ENCODE measurements at places on chromosomes 7 and 10.
A peak's percentile ranks its signal among the peaks of the same experiment; 100 is the strongest.

DNA sequence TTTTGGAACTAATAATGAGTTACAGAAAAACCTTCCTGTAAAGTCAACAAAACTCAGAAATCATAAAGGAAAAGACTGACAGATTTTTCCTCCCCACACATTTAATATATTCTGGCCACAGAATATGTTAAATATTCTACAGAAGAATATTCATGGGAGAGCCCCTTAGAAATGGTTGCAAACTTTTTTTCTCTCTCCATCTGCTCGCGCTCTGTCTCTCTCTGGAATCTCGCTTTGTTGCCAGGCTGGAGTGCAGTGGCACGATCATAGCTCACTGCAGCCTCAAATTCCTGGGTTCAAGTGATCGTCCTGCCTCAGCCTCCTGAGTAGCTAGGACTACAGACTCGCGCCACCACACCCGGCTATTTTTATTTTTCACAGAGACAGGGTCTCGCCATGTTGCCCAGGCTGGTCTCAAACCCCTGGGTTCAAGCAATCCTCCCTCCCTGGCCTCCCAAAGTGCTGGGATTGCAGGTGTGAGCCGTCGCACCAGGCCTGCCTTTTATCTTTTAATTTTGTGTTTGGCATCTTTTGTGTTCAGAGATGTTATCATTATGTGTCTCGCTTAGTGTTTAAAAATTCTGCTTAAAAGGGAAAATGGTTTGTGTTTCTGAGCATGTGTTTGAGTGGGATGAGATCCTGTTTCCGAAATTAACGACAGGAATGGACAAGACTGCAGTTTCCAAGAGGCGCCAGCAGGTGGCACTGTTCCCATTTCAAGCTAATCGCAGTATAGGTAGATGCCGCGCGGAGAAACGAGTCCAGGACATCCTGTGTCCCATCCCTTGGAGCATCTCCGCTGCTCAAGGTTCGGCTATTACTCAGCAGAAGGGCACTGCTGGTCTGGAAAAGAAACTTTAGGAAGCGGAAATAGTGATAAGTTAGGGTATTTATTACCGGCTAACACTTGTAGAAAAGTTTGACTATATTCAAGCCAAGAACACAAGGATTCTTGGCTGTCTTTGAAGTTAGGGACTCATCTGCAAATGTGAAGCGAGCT lies 23.1 kb upstream of the ST7 start:
- no peak overlapping the region for H3K27ac ChIP-seq
- no peaks in the 10 kb centered on the region for H3K36me3 ChIP-seq
- no peak overlapping the region for H3K4me3 ChIP-seq
- DNase-seq = peak; percentile 54
- no peaks in the 10 kb centered on the region for H3K27me3 ChIP-seq
- no peaks in the 10 kb centered on the region for H3K4me1 ChIP-seq

DNA sequence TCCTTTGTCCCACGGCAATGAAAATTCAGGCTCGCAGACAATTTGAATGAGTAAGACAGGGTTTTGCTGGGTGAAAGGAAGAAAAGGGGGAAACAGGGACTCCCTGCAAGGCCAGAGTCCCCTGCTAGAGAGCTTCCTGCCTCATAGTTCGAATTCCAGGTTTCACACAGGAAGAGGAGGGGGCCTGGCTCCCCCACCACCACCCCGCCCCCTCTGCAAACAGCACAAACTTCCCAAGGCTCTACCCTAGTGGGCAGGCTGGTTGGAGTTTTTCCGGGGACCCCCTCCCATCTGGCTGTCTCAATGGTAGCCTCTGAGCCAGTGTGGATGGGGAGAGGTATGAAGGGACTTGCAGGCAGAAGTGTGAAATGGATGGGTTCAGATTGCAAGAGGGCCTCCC lies 57.4 kb upstream of the NEBL start:
- H3K27ac ChIP-seq = no peak overlapping the region
- no peaks in the 10 kb centered on the region for H3K27me3 ChIP-seq
- no peaks in the 10 kb centered on the region for H3K4me1 ChIP-seq
- no peak overlapping the region for H3K4me3 ChIP-seq

GRCh38 chr10:89242840-89243568 lies 8.6 kb downstream of the LIPA start:
- H3K27ac ChIP-seq = no peak overlapping the region
- no peak overlapping the region for H3K4me3 ChIP-seq

DNA sequence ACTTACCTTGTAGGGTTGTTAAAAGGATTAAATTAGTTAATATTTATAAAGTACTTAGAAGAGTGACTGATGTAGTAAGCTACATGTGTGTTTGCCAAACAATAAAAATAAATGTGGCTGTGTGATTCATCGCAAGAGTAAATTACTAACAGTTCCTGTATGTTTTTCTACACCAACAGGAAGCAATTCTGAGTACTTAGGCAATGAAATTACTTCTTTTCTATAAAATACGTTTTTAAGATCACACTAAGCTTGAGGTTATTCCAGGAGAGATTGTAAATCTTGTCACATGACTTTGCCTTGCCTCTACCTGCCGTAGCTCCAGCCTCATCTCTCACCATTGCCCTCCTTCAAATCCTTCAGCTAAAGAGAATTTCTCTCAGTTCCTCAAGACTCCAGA lies 18.1 kb upstream of the GSTK1 start:
- peak; percentile 17 for DNase-seq
- no peaks in the 10 kb centered on the region for H3K36me3 ChIP-seq
- H3K27me3 ChIP-seq = no peaks in the 10 kb centered on the region
- no peak overlapping the region for H3K27ac ChIP-seq

DNA sequence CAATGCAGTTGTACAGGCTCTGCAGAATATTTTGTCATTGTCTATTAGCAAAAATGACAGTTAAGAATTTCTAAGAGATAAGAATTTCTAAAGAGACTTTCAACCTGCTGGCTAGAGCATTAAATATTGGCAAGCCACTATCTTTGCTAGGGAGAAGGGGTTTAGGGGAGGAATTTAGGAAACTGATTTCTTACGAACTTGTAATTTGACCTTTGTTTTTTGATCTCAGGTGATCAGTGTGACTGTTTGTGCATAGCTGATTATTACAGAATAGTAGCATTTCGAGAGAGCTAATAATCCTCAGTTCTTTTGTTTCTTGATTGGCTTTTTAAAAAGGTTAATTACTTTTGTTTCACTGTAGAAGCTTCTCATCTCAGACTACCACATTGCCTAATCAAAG lies 68.1 kb downstream of the ST7 start:
- H3K36me3 ChIP-seq = no peaks in the 10 kb centered on the region
- H3K4me3 ChIP-seq = no peak overlapping the region
- no peaks in the 10 kb centered on the region for H3K4me1 ChIP-seq
- H3K27me3 ChIP-seq = no peaks in the 10 kb centered on the region
- DNase-seq = no peak

- H3K4me3 ChIP-seq = no peak overlapping the region
- no peak overlapping the region for H3K27ac ChIP-seq
- no peak for DNase-seq
- no peaks in the 10 kb centered on the region for H3K36me3 ChIP-seq
Measured at GRCh38 chr10:56586461-56586891, 225.4 kb upstream of the ZWINT start.

GRCh38 chr10:53403688-53404087 lies 631.1 kb upstream of the MBL2 start:
- no peaks in the 10 kb centered on the region for H3K4me1 ChIP-seq
- H3K27ac ChIP-seq = no peak overlapping the region
- no peaks in the 10 kb centered on the region for H3K27me3 ChIP-seq
- peak; percentile 17 for DNase-seq
- H3K36me3 ChIP-seq = no peaks in the 10 kb centered on the region

- no peak for DNase-seq
- no peak overlapping the region for H3K27ac ChIP-seq
- no peaks in the 10 kb centered on the region for H3K4me1 ChIP-seq
- no peak overlapping the region for H3K4me3 ChIP-seq
- H3K36me3 ChIP-seq = no peaks in the 10 kb centered on the region
- peaks cover 2% of the 10 kb centered on the region for H3K27me3 ChIP-seq
Measured at GRCh38 chr7:35599061-35599460, 95.9 kb downstream of the HERPUD2 start.

GRCh38 chr10:132938472-132939339 lies 3.7 kb downstream of the CFAP46 start:
- no peaks in the 10 kb centered on the region for H3K36me3 ChIP-seq
- no peak overlapping the region for H3K27ac ChIP-seq
- no peak overlapping the region for H3K4me3 ChIP-seq
- H3K27me3 ChIP-seq = peaks cover 24% of the 10 kb centered on the region
- H3K4me1 ChIP-seq = peaks cover 5% of the 10 kb centered on the region
- no peak for DNase-seq
